Stimulated activated naive CD8-positive, alpha-beta T cell treated with anti-CD3 and anti-CD28 coated beads, Interleukin-15, Interleukin-2, amounts not matched to agents 100 U/mL and 50 U/mL, for 24 hours (primary cell): ENCODE measurements at places on chromosomes 5 and 9.
A peak's percentile ranks its signal among the peaks of the same experiment; 100 is the strongest.

- peak; percentile 60 for DNase-seq
Measured at GRCh38 chr5:179819296-179820126, 1.2 kb upstream of the SQSTM1 start.

GRCh38 chr5:157571357-157571827, 4.2 kb downstream of the ADAM19 start:
- no peak for DNase-seq

- no peak for DNase-seq
Measured at GRCh38 chr5:132371603-132371994, 2.1 kb downstream of the SLC22A5 start.

DNA sequence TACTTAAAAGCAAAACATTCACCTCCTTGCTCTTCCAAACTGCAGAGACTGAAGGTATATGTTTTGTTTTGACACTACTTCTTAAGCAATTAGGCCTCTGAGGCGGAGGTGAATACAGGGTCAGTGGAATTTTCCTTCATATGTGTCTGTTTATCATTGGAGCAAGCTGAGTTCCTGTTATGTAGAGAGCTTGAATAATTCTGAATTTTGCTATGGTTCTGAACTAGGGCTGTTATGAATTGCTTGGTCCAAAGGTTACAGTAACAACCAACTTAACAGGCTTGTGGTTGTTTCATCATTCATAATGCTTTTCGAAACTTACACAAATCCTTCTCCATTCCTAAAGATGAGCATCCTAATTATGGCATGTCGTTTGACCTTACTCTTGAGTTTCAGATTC, 444.6 kb upstream of the MEF2C start:
- DNase-seq = no peak

GRCh38 chr5:107203243-107203642, 467.5 kb downstream of the EFNA5 start:
- no peak for DNase-seq

DNA sequence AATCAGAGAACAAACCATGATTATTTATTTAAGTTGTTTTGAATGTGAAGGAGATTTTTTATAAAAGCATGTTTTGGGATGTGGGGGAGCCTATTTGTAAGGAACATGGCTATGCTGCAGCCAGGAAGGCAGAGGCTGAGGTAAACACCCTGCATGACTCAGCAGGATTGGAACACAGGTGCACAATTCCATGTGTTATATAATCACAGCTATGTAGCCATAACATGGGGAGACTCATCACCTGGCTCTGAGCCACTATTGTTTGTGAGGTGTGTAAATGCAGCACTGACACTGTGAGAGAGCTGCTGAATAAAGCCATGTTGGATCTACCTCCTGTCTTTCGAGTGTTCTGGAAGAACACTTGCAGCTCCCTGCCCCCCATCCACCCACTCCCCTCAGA, 1009.8 kb downstream of the DNAH5 start:
- no peak for DNase-seq

DNA sequence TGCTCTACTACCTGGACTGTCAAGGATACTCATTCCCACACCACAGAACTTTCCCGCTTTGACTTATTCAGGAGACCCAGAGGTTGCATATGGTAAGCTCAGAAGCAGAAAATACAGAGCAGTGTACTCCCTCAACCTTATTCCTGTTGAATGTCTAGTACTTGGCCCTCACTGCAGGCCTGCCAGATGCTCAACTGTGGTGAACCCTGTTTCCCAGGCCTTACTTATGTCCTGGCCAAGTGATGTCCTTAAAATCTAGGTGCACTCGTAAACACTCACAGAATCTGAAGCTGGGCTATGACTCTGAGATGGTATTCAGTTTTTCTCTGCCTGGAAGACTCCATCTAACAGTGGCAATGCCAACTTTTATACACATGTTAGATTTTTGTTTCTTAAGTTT, 21.0 kb downstream of the DIAPH1 start:
- DNase-seq = no peak

GRCh38 chr5:175242207-175242606, 201.8 kb downstream of the DRD1 start:
- DNase-seq = no peak

DNA sequence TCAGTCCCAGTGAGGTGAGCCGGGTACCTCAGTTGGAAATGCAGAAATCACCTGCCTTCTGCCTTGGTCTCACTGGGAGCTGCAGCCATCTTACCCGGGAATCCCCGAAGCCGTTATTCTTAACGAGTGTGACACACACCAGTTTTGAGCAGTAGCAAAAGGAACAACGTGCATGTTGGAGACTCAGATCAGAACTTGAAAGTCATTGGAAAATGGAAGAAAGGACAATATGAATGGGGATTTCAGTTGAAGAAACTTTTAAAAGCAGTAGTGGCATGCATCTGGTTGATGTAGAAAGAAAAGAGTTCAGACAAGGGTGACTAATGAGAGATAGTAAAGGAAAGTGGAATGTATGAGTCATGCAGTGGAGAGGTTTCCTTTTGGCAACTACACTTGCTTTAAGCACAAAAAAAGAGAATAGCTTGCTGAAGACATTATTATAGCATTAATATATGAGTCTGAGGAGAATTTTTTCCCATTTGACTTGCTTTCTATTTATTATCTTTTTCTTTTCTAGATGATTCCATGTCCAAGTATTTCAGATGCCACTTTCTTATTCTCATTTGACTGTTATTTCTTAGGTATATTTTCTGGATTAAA, 44.4 kb upstream of the ANKDD1B start:
- peak; percentile 56 for DNase-seq

GRCh38 chr9:110446171-110446570, 108.5 kb upstream of the TXNDC8 start:
- DNase-seq = no peak

DNA sequence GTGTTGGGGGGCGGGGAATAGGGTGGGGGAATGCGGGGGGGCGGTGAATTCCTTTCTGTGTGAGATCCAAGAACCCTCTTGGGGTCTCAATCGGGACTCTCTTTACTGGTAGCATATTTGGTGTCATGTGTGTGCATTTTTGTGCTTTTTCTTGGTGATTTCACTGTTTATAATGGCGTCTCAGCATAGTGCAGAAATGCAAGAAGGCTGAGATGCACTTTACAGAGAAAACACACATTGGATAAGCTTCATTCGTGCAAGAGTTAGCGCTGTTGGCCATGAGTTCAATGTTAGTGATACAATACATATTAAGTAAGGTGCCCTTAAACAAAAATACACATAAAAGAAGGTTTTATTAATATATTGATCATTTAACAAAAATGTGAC, 771 bp upstream of the ENTPD8 start:
- DNase-seq = no peak

DNA sequence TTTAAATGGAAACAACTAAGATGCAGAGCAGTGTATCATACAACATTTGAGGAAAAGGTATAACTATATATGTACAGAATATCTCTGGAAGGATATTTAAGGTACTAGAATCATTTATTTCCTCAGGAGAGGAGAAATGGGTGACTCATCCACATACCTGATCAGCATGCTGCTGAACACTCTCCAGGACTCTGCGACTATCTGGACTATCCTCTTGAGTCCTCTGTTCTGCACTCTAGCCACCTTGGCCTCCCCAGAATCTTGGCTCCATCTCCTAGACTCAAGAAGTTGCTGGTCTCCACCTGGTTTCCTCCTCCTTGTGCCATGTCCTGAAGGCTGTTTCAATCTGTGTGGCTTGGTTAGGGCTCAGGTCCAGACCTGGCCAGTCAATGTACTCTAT, 8.8 kb upstream of the PRDM6 start:
- DNase-seq = no peak

DNA sequence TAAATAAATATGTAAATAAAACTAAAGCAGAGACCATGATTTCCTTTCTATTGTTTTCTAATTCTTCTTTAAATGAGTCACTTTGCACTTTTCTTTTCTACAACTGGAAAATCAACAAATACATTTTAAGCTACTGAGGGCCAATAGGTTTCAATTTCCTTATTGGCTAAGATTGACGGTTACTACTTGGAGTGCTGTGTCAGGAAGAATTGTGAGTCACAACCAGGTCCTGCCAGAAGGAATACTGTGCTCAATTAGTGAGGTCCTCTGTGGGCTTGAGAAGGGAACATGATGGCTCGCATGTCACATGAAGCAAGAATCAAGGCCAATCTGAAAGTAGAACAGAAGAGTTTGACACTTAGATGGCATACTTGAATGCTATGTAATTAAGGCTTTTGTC, 110.8 kb downstream of the HMHB1 start:
- no peak for DNase-seq

DNA sequence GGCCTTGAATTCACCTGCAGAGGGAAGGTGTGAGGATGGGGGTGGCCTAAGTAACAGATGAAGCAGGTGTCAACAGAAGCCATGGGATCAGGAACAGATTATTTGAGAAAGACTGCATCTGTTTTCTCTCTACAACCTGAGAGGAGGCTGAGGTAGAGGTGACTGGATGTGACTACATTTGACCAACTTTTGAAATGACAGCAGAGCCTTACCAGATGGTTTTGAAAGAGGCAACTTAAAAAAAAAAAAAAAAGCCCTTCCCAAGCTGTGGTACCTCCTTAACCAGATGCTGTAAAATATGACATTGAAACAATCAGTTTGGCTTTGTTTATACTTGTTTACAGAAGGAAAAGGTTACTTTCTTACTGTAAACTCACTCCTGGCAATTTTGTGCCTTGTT, 108.6 kb downstream of the TRIO start:
- DNase-seq = no peak

GRCh38 chr5:67493676-67494075, 297.1 kb upstream of the CD180 start:
- no peak for DNase-seq

- peak; percentile 33 for DNase-seq
Measured at GRCh38 chr5:154755361-154756008, at the start of gene LARP1. Gene LARP1 (plus strand): TSS chr5:154755377. CDS start chr5:154755758, 381 bp downstream.

DNA sequence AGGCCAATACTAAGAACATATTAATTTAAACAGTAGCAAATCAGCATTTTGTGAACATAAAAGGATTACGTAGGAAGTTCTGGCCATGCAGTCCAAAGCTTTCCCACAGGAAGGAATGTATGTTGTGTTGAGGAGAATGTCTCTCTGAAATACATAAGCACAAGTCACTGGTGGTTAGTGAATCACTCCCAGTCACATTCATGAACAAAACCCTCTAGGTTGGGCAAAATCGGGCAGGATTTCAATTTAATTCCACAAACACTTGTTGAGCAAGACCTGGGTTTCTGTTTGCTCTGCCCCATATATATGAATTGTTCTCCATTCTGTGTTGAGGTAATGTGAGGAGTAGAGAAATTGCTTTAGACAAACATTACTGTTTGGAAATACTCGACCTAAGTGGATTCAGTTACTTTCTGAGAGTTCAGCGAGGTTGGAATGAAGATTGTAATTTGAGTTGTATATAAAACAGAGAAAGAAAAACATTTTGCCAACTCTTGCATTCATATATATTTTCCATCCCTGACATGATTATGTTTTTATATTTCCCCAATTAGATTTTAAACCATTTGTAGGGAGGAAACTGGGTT, 127.6 kb upstream of the RPS23 start:
- DNase-seq = no peak

DNA sequence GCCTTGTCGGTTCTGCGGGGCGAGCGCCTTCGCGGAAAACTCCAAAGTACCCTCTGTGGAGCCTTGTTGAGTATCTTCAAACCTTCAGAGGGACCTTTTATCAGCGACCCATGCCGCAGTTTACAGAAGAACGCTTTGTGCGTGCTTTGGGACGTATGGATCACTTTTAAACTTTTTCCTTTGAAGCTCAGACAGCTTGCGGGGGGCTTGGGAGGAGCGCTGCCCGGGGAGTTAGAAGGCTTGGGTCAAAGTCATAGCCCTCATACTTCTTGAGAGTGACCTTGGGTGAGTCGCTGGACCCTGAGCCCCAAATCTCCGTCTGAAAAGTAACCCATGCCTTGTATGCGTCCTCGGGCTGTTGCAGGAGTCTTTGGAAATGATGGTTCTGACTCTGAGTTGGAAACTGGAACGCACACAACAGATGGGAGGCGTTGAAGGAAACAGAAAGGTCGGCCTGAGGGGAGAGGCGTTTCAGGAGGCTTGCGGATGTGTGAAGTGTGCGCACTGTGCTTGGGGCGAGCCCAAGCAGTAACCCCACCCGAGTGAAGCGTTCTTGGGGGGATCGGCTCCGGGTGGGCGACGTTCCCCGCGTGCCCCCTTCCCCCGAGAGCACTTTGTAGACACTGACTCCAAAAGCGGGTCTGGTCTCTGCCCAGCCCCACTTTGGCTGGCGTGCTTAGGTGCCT, 661 bp upstream of the SLC25A51 start:
- no peak for DNase-seq
